ENCODE measurements at places on chromosomes 6 and 20.

GRCh38 chr20:35347011-35347410, 54.8 kb upstream of the FAM83C start:
- DNase-seq = no peak

DNA sequence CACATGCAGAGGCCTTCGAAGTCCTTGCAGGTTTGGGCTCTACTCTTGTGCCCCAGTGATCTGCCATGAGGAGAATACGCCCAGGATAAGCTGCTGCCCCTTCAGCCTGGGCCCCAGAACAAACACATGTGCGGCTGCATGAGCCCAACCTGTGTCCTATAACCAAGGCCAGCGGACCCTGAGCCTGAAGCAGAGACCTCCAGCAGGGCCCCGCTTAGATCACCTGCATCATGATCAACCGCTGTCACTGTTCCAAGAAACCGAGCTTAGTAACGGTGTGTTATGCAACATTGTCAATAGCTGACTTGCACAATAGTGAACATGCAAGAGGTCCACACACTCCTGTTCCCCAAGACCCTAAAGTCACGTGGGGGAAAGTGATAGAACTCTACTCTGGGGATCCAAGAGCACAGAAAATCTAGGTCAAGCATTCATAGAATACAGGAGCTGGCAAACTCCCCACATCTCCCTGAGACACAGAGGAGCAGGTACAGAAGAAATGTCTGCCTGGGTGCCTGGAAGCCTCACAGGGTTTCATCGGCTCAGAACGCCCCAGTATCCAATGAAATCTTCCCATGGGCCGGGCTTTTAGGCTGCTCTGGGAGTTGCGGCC, 136.2 kb downstream of the BMP7 start:
- DNase-seq = no peak

- peak; percentile 21 for DNase-seq
Observed at GRCh38 chr6:33208091-33208967, at the start of gene RING1. RING1 (plus strand) TSS chr6:33208500; CDS start chr6:33208823, 323 bp downstream.

GRCh38 chr6:55617272-55617671, 38.3 kb upstream of the HMGCLL1 start:
- DNase-seq = no peak

GRCh38 chr6:456358-456867, 64.9 kb downstream of the IRF4 start:
- DNase-seq = no peak

GRCh38 chr6:168171673-168172353, 92.8 kb upstream of the FRMD1 start:
- no peak for DNase-seq
